ENCODE measurements at places on chromosomes 12 and 14.

GRCh38 chr14:32627545-32628298, 298.6 kb downstream of the AKAP6 start:
- no peak for DNase-seq

DNA sequence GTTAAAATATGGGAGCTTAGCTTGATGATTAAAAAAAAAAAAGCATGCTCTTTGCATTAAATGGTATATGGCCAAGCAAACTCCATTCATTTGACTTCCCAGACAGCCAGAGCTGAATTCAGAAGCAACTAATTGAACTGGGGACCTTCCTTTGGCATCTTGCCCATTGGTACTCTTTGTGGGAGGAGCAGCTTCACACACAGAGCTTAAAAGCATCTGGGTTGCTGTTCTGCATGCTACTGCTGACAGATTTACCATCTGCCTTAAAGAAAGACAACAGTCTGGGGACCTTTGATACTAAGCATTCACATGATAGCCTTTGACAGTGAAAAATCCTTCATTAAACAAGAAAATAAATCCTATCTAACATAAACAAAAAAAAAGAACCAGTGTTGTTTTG, 977.9 kb downstream of the TMTC2 start:
- peak; percentile 89 for DNase-seq

- no peak for DNase-seq
These were observed 20.2 kb downstream of the HDAC7 start for GRCh38 chr12:47799357-47799955.

- DNase-seq, result no peak
These were observed 190.0 kb upstream of the C14orf180 start for GRCh38 chr14:104389326-104390220.

GRCh38 chr12:102118874-102119273, 1.0 kb downstream of the NUP37 start:
- no peak for DNase-seq

- peak; percentile 64 for DNase-seq
These were observed 1.8 kb downstream of the AHNAK2 start for GRCh38 chr14:104976198-104977007.

DNA sequence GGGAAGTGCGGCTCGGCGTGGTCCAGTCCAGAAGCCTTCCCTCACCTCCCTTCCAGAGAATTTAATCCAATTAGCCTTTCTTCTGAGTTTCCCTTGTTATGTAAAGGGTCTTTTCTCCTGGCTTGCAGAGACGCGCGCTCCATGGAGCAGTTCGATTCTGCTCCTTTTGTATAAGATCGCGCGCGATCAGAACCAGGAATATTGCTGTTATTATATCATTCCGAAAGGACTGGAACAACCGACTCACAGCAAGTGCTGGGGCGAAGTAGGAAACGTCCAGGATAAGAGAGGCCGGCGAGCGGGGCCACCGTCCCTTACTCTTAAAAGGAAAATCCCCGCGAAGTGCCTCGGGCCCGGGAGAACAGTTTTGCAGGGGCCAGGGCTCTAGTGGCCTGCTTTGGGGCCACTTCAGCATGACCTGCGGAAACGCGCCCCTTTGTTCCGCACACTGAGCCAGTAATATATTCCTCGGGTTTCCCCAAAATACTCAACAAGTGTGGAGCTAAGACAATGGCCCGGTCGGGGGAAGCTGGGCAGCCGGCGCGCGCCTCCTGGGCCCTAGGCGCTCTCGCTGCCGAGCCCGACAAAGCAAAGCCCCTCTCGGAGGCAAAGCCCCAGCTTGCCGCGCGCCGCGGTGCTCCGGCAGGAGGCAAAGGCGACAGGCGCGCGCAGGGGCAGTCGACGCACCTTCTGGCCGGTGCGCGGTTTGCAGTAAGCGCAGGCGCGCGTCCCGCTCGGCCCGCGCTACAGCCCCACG, 2.9 kb downstream of the RFX4 start:
- peak; percentile 48 for DNase-seq

GRCh38 chr12:91055976-91056375, 1.8 kb downstream of the KERA start:
- DNase-seq, result no peak

GRCh38 chr14:20997115-20997514, 2.0 kb upstream of the SLC39A2 start:
- DNase-seq, result no peak

DNA sequence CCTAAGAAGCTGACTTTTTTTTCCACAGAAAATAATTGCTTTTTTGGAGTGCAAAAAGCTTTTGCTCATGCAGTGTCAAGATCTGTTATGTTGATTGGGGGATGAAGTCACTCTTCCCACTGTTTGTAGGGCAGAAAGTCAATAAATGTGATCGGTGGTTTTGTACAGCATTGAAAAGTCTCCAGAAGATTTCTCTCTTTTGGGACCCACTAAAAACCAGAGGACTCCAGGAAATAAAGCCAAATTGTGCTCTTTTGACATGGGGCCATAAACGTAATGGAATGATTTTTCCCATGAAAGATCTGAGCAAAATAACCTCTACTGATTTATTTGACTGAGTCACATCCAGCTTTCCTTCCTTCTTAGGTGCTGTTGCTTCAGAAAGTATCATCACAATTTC, 122.5 kb downstream of the SNAPC1 start:
- no peak for DNase-seq

DNA sequence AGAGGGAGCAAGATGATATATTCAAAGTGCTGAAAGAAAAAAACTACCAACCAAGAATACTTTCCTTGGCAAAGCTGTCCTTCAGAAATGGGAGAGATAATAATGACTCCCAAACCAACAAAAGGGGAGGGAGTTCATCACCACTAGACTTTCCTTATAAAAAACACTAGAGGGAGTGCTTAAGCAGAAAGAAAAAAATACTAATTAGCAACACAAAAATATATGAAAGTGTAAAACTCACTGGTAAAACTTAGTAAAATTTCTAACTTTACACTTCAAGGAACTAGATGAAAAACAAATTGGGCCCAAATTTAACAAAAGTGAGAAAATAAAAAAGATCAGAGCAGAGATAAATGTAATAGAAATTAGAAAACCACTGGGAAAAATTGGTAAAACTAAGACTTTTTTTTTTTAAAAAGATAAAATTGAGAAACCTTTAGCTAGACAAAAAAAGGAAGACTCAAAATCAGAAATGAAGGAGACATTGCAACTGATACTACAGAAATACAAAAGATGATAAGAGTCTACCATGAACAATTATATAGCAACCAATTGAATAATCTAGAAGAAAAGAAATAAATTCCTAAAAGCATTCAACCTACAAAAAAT, 60.4 kb upstream of the FAR2 start:
- DNase-seq, result peak; percentile 24

DNA sequence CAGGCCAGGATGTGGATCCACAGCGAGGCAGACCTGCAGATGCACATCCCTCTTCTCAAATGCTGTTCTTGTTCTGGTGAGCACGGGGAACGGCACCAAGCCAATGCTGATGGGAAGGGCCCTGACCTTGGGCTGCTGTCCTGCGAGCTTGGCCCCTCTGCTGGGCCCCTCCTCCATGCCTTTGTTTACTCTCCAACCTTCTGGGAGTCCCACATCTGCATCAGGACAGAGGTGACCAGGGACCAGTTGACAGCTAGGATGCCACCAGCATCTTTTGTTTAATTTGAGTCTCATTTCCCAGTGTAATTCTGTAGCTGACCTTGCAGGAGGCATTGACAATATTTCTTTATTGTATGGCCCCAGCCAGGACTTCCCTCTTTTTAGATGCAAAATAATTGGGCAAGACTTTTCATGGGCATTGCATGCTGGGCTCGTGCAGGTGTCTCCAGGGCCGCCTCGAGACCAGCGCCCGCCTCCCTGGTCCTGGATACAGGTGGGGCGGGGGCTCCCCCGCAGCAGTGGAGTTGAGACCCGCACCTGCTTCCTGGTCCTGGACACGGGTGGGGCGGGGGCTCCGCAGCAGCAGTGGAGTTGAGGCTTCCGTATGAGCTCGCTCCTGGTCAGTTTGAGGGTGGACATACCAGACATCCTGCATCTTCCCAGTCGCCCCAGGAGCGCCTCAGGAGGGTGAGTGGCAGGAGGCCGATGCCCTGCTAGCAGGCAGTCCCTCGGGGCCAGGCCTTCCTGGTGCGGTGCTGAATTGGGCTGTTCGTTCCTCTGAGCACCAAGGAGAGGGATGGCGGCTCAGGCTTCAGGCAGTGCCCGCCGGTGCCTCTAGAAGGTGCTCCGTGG, 11.4 kb downstream of the PACS2 start:
- DNase-seq, result no peak

- no peak for DNase-seq
These were observed 142.5 kb downstream of the ZNF664 start for GRCh38 chr12:124115496-124115895.

GRCh38 chr12:25591144-25591543, 38.1 kb upstream of the LMNTD1 start:
- no peak for DNase-seq

- DNase-seq, result peak; percentile 64
These were observed 45.8 kb upstream of the NCOR2 start for GRCh38 chr12:124613151-124613585.

- DNase-seq, result no peak
These were observed 64.8 kb upstream of the PLEKHG3 start for GRCh38 chr14:64639340-64639821.

DNA sequence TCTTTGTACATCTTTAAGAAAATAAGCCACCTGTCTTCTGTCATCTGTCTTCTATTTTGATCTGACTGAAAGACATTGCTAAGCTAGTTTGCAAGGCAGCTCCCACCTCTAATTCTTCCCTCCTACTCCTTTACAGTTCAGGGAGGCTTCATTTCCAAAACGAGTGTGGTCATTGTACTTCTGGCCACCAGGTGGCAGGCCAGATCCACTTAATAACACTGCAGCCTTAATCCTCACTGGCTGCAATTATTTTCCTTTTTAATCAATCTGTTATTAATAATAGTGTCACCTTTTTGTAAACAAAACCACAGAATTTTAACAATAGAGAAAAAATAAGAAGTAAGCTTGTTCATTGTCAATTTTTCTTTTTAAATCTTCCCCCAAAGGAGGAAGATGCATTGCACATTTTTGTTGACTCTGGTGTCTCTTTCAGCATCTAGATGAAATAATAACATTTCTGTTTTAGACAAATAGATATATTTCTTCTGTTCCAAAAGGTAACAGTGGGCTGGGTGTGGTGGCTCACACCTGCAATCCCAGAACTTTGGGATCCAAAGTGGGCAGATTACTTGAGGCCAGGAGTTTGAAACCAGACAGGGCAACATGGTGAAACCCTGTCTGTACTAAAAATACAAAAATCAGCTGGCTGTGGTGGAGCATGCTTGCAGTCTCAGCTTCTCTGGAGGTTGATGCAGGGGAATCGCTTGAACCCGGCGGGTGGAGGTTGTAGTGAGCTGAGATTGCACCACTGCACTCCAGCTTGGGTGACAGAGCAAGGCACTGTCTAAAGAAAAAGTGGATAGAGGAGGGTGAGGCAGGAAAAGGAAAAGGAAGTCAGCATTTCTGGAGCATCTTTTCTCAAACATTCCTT, 23.3 kb downstream of the GABARAPL1 start:
- DNase-seq, result peak; percentile 39

- no peak for DNase-seq
These were observed 7.2 kb upstream of the RACGAP1 start for GRCh38 chr12:50032515-50032853.

Data from SK-N-DZ (cell line).